ENCODE measurements at places on chromosomes 12 and 14.

DNA sequence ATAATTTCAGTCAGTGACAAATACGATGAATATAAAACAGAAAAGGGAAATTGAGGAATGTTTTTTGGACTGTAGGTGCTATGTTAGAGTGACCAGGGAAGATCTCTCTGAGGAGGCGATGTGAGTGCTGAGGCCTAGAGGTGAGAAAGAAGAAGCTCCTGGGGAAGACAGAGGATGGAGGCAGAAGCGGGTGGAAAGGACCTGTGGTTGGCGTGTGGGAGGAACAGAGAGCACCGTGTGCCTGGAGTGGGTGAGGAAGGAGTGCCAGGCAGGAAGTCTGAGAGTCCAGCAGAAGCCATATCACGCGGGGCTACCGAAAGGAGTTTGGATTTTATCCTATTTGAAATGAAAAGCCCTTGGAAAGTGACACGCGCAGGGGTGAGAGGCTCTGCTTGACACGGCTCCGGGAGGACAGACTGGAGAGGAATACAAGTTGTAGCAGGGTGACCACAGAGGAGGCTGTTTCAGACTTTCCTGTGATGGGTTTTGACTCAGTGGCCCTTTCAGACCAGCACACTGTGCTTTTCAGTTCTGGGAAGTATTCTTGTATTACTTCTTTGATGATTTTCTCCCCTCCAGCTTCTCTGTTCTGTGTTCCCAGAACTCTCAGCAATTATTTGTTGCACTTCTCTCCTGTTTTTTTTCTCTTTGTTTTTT is 96.9 kb downstream of the VRK1 start:
- no peak for DNase-seq

DNA sequence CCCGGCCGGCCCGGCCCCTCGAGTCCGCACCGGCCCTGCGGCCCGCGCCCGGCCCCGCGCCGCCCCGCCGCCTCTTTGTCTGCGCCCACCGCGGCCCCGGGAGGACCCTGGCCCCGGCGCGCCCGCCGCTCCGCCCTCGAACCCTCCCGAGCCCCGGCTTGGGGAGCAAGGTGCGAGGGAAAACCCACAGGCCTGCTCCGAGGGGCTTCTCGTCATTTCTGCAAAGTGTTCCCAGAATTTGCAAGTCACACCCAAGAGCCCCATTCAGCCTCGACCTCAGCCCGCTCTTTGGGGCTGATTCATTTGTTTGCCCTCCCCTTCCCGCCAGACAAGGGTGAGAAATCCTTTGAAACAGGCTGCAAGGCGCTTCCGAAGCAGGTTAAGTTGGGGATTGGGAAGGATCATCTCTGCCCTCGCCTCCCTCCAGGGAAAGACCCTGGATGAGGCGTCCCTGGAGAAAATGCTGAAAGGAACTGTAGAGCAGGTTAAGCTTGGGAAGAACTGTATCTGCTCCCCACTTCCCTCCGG is 325 bp upstream of the CLIP1 start:
- DNase-seq = no peak

GRCh38 chr12:50201987-50202521 is 34.9 kb upstream of the CERS5 start:
- DNase-seq = peak; percentile 75

DNA sequence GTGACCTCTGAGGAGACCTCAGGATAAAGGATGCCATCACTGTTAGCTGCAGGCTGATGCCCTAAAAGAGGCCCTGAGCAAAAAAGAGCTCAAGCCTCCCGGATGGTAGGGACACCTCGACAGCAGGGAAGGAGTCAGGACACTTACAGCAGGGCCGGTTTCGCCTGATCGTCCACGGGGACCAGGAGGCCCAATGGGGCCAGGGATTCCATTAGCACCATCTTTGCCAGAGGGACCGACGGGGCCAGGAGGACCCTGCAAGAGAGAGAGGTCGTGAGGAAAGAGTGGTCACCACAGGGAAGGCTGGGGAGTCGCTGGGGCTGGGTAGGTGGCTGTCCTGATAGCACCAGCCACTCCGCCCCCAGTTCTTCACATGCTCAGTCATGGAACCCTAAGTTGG is 12.4 kb downstream of the TMEM106C start:
- no peak for DNase-seq

DNA sequence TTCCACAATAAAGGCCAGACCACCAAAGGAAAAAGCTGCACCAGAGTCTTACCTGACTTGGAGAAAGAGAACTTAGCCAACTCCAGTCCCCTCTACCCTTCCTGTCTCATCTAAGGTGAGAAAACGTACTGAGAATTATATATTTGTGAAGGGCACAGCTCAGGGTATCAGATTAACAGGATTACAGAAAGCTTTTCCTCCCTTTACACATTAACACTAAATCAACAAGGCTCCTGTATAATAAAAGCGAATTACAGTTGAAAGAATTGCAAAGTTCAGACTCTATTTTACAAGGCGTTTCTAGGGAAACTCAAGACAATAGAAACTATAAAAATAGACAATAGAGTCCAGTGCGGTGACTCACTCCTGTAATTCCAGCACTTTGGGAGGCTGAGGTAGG is 82.7 kb upstream of the RPL10L start:
- DNase-seq = no peak

- DNase-seq = no peak
Observed at GRCh38 chr12:52438305-52439301, 4.4 kb upstream of the KRT75 start.

- no peak for DNase-seq
Observed at GRCh38 chr12:48122065-48122834, 3.1 kb downstream of the PFKM start.

DNA sequence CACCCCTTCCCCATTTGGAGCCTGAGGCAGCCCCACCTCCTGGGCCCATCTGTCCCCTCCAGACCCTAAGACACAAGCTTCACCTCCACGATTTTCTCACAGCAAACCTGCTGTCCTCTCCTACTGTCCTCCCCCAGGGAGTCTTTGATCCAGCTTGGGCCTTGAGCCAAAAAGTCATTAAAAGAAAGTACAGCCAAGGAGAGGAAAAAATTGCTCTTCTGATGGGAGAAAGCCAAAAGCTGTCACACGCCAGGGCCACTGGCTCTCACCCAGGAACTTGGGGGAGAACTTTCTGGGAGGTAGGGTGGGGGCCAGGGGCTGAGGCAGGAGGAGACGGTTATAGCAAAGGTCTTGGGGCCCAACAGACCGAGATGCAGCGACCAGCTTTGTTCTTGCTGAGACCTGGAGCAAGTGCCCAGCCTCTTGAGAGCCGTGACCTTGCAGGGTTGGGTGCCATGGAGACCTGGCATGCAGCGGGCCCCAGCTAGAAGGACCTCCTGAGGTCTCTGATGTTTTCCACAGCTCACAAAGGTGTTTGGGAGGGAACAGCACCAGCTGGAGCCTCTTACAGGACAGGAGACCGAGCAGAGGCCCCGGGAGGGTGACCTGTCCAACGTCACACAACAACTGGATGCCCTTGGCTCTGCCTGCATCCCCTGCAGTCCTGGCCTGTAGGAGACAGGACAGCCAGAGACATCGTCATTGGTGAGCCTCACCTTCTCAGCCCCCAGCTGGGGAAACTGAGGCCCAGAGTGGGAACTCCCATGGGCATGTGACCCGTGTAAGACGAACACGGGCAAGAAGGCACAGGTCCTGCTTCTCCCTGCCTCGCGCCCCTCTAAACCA is 124.5 kb downstream of the CALM1 start:
- no peak for DNase-seq

GRCh38 chr12:15852383-15852782 is 29.8 kb upstream of the STRAP start:
- DNase-seq = peak; percentile 52

GRCh38 chr14:94573475-94574277 is 7.5 kb upstream of the SERPINA5 start:
- DNase-seq = no peak

DNA sequence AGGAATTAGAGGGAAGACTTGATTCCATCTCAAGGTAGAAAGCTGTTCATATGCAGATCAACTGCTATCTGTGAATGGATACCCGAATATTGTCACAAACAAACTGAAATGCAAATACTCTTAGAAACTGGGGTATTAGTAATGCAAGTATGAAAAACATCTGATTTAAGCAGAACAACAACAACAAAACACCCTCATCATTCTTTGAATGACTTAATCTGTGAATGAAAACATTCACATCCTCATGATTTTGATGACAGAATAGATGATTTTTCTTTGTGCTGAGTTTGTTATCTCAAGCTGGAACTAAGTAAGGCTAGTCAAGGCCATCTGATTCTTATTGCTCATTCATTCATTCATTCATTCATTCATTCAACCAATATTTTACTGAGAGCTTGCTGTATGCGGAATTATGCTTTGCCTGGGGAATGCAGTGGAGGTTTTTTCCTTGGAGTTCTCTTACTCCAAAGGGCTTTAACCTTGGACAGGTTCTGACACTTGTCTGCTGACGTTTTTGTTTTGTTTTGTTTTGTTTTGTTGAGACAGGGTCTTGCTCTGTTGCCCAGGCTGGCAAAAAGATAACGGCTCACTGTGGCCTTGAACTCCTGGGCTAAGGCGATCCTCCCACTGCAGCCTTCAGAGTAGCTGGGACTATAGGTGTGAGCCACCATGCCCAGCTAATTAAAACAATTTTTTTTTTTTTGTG is 23.3 kb downstream of the OR10G3 start:
- DNase-seq = no peak

GRCh38 chr12:1760566-1761382 is 59.6 kb upstream of the LRTM2 start:
- no peak for DNase-seq

DNA sequence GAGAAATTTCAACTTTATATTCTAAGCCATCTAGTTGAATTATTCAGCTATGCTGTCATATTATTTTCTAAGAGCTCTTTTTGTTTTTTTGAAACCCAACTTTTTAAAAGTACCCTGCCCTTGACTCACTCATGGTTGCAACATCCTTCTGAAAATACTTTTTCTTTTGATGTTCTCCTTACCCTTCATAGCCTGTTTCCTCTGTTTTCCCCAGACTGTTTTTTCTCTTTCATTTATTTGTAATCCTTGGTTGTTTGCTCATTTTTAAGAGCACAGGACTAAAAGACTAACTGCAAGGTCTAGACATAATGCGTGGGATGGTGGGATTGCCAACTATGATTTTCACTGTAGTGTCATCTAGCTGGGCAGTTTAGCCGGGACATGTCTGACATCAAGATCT is 21.2 kb upstream of the CDKL1 start:
- no peak for DNase-seq

- DNase-seq = no peak
Observed at GRCh38 chr14:97185186-97185585, 388.0 kb downstream of the VRK1 start.

DNA sequence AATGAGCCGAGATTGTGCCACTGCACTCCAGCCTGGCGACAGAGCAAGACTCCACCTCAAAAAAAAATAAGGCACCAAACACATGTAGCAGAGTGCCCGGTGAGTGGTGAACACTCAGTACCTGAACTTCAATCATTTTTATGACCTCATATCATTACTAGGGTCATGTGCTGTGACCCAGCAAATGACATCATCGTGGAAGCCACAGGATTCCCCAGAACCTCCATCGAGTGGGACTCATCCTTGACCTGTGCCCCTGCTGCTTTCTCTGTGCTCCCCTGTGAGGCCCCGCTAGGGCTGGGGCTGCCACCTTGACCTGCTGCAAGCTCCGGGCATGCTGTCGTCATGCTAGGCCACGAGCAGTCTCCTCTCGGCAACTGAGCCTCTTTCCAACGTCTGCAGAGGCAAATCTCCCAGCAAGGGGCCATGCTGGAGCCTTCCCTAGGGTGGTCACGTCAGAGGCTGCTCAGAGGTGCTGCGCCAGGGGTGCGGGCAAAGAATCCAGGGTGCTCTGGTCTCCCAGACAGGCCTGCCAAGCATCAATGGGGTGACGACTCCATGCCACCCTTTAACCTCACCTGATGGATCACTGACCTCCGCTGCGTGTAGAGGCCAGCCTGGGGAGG is 18.5 kb downstream of the GLTP start:
- no peak for DNase-seq

- no peak for DNase-seq
Observed at GRCh38 chr14:103284574-103285467, 49.2 kb upstream of the EIF5 start.

- no peak for DNase-seq
Observed at GRCh38 chr12:118060301-118061010, 523 bp downstream of the WSB2 start.

- DNase-seq = no peak
Observed at GRCh38 chr12:47155457-47156166, 75.9 kb upstream of the AMIGO2 start.

DNA sequence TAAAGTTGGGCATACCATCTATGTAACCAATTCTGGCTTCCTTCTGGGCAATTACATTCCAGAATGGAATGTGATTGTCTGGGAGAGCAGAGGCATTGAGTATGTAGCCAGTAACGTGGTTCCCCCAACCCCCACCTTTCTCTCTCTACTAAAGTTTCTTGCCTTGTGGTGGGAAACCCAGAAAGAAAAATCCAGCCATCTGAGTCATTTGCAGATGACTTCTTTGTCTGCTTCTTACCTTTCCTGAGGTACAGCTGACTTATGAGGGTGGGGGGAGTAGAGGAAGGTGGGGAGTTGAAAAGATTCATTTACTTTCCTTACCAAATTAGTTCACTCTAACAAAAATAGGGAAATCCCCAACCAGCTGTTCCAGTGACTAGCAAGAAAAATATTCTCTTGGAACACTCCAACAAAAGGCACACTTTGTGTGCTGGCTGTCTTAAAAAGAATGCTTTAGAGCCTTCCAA is 112.1 kb upstream of the FRMD6 start:
- DNase-seq = peak; percentile 41

DNA sequence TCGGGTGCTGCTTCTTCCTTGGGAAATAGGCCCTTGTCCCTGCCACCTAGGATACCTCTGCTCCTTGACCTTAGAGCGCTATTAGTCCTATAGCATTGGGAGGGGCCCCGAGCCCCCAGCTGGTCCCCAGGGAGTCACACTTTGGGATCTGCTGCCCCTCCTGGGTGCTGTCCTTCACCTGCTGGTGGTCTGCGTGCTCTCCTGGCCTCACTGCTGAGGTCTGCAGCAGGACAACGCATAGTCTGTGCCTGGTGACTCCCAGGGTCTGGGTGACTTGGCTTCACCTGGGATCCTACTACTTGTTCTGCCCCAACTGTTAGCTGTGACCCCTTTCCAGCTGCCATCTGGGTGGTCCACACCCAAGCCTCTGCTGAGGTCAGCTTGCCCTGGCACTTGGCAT is 8.8 kb downstream of the TCL1B start:
- DNase-seq = no peak
